ENCODE measurements at places on chromosomes 5 and 9.

GRCh38 chr9:18074041-18074440 lies 399.9 kb upstream of the ADAMTSL1 start:
- DNase-seq: no peak

- DNase-seq: no peak
Observed at GRCh38 chr5:20434786-20435185, 446.8 kb upstream of the CDH18 start.

GRCh38 chr5:26610577-26610976 lies 427.8 kb downstream of the CDH9 start:
- no peak for DNase-seq

- no peak for DNase-seq
Observed at GRCh38 chr5:150262502-150262901, 27.1 kb downstream of the CAMK2A start.

DNA sequence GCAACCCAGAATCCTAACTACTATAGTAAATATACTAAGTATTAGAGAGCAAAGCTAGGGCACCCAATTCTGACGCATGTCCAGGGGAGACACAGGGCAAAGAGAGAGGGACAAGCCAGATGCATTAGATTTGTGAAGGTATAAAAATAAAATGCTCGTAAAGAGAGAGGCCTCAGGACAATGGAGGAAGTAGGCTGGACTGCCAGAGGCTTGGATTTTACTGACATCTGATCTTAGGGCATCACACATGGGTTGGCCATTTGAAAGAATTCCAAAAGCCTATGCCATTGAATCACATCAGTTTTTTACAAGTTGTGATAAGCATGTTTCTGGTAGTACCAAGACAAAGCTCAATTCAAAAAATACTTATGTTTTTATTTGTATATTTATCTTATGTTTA lies 149.3 kb upstream of the MSX2 start:
- no peak for DNase-seq

DNA sequence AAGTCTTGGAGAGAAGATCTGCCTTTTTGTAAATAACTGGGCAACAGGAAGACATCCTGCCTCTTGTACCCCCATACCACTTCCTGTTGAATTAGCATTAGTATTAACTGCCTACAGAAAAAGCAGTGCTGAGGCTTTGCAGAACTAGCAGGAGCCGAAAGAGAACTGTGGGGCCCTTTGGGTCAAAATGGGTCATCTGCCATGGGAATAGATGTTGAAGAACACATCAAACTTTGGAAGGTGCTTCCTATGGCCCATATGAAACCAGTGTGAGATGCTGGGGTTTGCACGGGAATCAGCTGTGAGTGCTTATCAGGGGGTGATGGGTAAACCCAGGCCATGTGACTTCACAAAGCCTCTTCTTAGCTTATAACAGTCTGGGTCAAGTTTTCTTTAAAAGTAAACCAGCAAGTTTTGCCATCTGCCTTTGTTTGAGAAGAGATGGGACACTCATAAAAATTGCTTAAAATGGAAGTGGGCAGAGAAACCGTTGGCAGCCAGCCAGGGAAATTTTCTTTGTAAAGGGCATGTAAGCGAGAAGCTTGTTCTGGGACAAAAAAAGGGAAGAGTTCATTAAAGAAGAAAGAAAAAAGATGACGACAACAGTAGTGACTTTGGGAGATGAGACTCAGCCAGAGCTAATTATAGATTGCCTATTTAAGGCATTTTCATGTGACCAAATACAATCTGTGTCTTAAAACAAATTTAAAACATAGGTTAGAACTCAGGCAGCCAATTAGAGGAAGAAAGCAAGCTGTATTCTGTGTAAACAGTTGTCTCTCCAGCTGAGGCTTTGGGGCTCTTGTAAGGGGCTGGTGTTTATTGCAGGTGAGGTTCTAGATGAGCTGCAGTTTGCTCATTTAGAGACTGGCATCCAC lies 4.4 kb downstream of the SLC25A25 start:
- DNase-seq: peak; percentile 74

- DNase-seq: no peak
Observed at GRCh38 chr5:141716009-141716408, 34.0 kb upstream of the ARAP3 start.

DNA sequence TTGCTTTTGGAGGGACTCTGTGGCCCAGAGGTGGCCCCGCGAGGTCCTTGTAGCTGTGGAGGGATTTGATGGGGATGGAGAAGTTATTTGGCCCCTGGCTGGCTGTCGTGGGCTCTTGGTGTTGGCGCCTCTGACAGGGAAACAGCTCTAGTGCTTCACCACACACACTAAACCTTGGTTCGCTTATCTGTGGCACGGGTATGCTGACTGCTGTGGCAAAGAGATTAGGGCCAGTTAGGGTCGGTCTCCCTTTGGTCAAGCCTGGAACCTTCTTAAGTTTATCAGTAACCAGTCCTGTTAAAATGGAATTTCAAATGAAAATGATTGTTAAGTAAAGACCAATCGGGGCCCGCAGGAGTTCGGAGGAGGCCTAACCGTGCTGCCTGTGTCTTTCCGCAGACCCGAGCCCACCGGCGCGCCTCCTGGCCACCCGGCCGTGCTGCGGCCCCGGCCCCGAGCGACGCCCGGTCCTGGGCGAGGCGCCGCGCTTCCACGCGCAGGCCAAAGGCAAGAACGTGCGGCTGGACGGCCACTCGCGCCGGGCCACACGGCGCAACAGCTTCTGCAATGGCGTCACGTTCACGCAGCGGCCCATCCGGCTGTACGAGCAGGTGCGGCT lies 28.4 kb downstream of the NEURL1B start:
- DNase-seq: no peak

DNA sequence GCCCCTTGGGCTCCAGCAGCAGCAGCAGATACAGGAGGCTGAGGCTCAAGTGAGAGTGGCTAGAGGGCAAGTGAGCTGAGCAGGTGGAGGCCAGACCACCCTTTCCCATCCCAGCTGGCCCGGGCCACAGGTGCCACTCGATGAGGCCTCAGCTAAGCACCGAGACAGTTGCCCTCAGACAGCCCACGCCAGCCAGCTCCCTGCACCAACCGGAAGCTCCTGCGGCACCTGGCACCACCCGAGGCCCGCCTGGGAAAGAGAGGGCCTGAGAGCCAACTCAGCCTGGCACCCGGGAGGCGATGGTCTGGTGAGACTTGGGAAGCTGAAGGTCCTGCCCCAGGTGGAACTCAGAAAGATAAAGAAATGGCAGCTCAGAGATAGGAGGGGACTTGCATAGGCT lies 28.3 kb upstream of the TTLL11 start:
- no peak for DNase-seq

DNA sequence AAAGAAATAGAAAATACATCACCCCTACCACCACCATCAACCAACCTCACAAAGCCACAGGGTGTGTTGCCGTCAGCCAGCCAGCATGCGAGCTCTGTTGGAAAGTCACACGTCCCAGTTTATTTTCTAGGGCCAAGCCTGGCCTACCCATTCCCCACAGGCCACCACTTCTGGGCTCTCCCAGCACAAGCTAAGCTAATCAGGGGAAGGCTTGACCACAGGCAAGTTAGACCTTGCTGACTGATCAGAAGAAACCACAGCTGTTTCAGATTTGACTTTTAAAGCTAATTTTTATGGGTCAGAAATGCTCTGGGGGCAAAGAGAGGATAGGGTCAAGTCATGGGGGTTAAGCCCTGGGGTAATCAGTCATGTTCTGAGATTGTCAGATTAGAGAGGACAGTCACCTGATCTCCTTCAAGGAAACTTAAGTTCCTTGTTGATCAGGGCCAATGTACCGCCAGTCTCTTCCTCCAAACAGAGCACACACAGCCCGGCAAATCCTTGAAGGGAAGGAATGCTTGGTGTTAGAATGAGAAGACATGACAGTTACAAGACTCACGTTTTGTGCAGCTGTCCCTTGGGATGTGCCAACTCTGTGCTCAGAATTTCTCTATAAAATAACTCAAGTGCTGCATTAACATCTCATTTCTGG lies 7.6 kb downstream of the SHB start:
- no peak for DNase-seq

DNA sequence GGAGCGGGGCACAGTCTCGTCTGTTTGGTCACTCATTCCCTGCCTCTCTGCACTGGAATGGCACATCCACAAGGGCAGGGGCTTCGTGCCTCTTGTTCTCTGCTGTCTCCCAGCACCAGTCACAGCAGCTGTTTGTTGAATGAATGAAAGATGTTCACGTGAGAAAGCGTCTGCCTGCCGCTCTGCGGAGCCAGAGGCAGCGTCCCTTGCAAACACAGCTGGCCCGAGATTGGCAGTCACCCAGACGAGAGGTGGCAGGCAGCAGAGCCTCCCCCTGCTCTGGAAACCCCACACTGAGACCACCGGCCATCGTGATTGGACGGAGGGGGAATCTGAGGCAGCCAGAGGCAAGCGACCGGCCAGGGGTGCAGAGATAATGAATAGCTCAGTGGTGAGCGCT lies 6.0 kb upstream of the FAM163B start:
- no peak for DNase-seq

DNA sequence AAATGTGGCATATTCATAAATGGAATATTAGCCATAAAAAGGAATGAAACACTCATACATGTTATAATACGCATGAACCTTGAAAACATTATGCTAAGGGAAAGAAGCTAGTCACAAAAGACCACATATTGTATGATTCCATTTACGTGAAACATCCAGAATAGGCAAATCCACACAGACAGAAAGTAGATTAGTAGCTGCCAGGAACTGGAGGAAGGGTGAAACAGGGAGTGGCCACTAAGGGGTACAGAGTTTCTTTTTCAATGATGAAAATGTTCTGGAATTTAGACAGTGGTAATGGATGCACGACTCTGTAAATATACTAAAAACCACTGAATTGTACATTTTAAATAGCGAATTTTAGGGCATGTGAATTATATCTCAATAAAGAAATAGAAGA lies 39.4 kb downstream of the STRBP start:
- DNase-seq: no peak

DNA sequence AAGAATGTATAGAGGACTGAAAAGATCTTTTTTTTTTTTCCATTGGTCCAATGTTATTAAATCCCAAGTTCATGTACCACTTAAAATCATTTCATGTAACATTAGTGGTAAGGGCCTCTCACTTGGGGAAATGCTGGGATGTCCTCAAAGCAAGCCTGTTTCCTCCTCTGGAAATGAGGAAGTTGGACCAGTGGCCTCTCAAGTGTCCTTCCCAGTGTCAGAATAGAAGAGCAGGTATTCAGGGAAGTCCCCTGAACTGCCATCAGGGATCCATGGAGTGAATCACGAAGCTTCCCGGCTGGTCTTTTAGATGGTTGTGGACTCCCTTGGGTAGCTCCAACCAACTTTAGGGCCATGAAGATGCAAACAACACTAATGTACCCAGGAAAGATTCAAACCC lies 55.2 kb upstream of the AFAP1L1 start:
- no peak for DNase-seq

DNA sequence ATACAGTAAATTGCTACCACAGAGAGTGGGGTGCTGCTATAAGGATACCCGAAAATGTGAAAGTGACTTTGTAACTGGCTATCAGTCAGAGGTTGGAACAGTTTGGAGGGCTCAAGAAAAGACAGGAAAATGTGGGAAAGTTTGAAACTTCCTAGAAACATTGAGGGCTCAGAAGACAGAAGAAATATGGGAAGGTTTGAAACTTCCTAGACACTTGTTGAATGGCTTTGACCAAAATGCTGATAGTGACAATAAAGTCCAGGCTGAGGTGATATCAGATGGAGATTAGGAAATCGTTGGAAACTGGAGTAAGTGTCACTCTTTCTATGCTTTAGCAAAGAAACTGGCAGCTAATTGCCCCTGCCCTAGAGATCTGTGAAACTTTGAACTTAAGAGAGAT lies 1158.6 kb upstream of the CDH6 start:
- DNase-seq: no peak

DNA sequence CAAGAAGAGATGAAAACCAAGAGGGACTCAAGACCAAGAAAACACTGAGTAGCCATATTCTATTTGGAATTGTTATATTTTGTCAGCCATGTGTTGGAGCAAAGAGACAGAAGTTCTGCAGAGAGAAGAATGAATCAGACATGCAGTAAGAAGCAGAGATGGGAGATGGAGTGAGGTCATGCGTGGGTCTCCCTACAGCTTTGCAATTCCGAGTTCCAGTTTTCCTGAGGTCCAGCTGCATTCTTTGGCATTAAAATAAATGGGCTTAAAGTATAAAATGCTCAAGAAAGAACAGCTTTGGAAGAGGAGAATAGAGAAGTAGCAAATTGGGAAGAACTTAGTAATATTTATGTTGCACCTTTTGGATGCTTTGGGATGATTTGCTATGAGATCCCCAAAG lies 361.6 kb downstream of the NPR3 start:
- DNase-seq: no peak

DNA sequence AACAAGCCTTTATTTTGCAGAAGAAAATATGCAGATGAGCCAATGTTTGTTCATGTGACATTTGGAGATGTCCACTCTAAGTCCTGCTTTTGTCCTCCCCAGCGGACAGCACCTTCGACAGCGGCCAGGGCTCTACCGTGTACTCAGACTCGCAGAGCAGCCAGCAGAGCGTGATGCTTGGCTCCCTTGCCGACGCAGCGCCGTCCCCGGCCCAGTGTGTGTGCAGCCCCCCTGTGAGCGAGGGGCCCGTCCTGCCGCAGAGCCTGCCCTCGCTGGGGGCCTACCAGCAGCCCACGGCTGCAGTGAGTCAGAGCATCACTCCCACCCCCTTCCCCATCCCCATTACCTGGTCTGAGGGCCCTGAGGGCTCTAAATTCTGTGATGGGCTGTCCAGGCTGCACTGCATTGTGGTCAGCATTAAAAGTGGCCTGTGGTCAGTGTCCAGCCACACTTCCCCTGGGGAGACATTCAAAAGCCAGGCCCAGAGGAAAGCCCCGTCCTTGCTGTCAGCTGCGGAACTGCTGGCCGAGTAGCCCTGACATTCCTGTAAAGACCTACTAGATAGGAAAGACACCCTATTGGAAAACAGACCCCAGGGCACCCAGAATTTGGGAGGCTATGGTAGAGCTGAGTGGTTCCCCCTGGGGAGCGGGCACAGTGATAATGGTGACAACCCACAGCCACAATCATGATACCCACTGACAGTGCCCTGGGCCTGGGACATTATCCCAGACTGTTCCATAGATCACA lies 69.0 kb downstream of the WNK2 start:
- no peak for DNase-seq

DNA sequence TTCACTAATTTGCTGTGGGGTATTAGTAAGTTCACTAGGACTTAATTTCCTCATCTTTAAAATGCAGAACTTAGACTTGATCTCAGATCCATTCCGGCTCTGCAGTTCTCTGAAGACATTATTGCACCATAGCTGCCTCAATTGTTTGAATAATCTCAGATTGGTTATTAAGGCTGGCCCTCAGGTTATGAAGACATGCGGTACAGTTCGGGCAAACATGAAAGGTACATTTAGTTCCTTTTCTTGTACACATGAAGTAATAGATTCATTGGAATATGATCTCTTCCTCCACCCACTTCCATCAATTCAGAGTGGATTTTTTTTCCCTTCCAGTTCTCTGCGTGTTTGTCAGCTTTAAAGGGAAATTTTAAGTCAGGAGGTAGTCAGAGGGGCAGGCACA lies 28.0 kb downstream of the ATP6V0E1 start:
- no peak for DNase-seq

DNA sequence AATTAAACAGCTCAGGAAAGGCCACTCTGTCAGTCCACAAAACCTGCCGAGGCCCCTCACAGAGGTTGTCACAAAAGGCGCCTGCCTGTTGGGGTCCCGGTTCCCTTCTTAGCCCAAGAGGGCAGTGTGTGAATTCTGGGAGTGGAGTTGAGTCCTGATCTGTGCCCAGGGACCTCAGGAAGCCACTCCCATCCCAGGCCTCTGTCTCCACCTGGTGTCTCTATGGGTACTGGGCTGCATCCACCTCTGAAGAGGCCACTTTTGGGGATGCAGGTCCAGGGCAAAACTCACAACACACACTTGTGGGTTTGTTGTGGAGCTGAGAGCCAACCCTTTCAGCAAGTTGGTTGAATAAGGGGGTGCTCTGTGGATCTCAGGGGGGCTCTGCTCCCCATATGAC lies 74.3 kb upstream of the STXBP1 start:
- DNase-seq: no peak

GRCh38 chr9:79667817-79668436 lies 96.2 kb downstream of the TLE4 start:
- no peak for DNase-seq
